ENCODE measurements at places on chromosomes 11 and 22. TPM values are rescaled to one million over a fixed set of nuclear protein-coding genes. Genes with fewer than 3 reads are reported as not detected.

- H3K36me3 ChIP-seq: no peaks in the 10 kb centered on the region
- peaks cover 3% of the 10 kb centered on the region for H3K4me1 ChIP-seq
- H3K27ac ChIP-seq: no peak overlapping the region
- no peak for DNase-seq
- no peak overlapping the region for H3K4me3 ChIP-seq
These were observed 1173.2 kb downstream of the BRD1 start for GRCh38 chr22:48654492-48654891.

- H3K4me1 ChIP-seq: no peaks in the 10 kb centered on the region
- H3K27ac ChIP-seq: no peak overlapping the region
- peak; percentile 15 for DNase-seq
- peaks cover 2% of the 10 kb centered on the region for H3K36me3 ChIP-seq
These were observed 161.3 kb downstream of the MYO18B start for GRCh38 chr22:25903294-25903693.

The MS4A3 gene
- total RNA-seq: not detected

DNA sequence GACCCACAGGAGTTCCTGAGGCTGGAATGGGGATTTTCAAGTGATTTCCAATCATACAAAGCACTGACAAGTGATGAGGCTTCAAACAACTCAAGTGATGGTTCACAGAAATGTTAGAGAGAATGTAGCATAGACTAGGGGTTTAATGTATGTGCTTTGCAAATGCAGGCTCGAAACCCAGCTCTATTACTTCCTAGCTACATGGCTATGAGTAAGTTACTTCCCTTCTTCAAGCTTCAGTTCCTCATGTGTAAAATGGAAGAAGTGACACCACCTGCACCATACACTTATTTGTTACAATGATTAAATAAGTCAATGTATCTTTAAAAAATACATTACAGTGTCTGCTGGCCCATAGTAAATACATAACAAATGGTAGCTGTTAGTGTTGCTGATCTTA lies 139.8 kb downstream of the CCDC81 start:
- no peak overlapping the region for H3K27ac ChIP-seq
- peaks cover 20% of the 10 kb centered on the region for H3K4me1 ChIP-seq
- no peaks in the 10 kb centered on the region for H3K36me3 ChIP-seq
- H3K27me3 ChIP-seq: no peaks in the 10 kb centered on the region
- DNase-seq: no peak

DNA sequence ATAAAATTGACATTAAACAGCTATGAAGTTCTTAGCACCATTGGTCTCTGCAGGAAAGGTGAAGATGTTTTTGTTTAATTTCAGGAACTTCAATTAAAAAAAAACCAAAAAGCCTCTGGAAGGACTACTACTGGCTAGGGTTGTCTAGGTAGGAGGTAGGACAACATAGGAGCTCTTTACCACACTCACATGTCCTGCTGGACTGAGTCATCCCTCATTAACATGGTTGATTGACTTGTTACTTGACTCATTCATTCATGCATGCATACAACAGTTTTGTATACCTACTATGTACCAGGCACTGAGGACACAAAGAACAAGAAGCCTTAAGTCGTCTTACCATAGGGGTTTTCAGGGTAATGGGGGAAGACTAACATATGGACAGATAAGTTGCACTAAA lies 216.9 kb upstream of the ARHGAP20 start:
- DNase-seq: no peak
- no peak overlapping the region for H3K4me3 ChIP-seq
- H3K27me3 ChIP-seq: no peaks in the 10 kb centered on the region
- H3K36me3 ChIP-seq: peaks cover 2% of the 10 kb centered on the region
- peaks cover 15% of the 10 kb centered on the region for H3K4me1 ChIP-seq

GRCh38 chr11:30553521-30554110 lies 32.5 kb downstream of the MPPED2 start:
- DNase-seq: no peak

GRCh38 chr22:46829941-46830715 lies 67.7 kb downstream of the TBC1D22A start:
- H3K4me3 ChIP-seq: no peak overlapping the region
- peak overlapping the region; percentile 76 for H3K27ac ChIP-seq
- no peak for DNase-seq
- no peaks in the 10 kb centered on the region for H3K27me3 ChIP-seq

DNA sequence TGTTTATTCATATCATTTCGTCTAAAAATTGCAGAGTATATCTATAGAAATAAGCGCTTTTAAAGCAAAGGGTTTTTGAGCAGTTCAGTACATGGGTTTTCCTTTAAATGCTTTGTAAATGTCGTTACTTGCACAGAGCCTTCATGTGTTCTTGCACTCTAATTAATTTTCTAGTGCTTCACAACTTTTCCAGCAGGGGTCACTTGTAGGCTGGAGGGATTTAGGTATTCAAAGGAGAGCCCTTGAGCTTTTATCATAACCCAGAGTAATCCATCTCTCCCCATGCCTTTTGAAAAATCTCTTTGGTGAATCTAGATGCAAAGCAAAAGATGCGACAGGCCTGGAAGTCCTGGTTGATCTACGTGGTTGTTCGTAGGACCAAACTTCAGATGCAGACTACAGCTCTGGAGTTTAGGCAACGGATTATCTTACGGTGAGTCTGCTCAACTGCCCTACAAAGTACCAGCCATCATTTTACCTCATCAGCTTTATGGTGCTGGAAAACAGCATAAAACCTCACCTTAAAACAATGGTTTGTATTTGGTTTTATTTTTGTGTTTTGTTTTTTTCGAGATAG lies 60.4 kb downstream of the SFI1 start:
- H3K36me3 ChIP-seq: no peaks in the 10 kb centered on the region
- peaks cover 3% of the 10 kb centered on the region for H3K4me1 ChIP-seq
- no peak overlapping the region for H3K27ac ChIP-seq
- no peak overlapping the region for H3K4me3 ChIP-seq
- peak; percentile 11 for DNase-seq

DNA sequence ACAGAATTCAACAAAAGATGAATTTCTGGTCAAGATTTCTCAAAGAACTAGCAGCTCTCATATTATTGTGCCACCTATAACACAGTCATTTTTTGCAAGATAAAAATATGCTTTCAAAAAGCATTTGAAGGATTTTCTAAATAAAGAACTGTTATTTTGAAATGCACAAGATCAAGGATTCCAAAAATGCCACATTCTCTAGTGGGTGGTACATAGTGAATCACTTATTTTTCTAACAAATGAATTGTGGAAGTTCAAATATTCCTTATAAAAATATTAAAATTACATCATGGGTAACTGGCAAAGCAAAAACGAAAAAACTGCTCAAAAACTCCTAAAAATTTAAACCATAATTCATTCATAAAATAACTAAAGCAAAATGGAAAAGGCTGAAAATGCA lies 2.1 kb downstream of the RNF141 start:
- H3K27ac ChIP-seq: no peak overlapping the region
- no peak for DNase-seq
- H3K27me3 ChIP-seq: peaks cover 8% of the 10 kb centered on the region
- no peaks in the 10 kb centered on the region for H3K36me3 ChIP-seq
- H3K4me1 ChIP-seq: peaks cover 15% of the 10 kb centered on the region

GRCh38 chr11:114605370-114605769 lies 9.8 kb upstream of the NXPE4 start:
- H3K27ac ChIP-seq: no peak overlapping the region
- no peaks in the 10 kb centered on the region for H3K4me1 ChIP-seq
- no peaks in the 10 kb centered on the region for H3K27me3 ChIP-seq
- DNase-seq: no peak

The TRIM49 gene
- total RNA-seq: not detected

Data from neural crest cell (in vitro differentiated cells).